ENCODE measurements at places on chromosomes 3 and 15.

GRCh38 chr15:78232951-78233350 lies 1.4 kb downstream of the ACSBG1 start:
- H3K36me3 ChIP-seq, result no peaks in the 10 kb centered on the region
- H3K27me3 ChIP-seq, result peaks cover 14% of the 10 kb centered on the region
- DNase-seq, result no peak
- no peaks in the 10 kb centered on the region for H3K4me1 ChIP-seq

GRCh38 chr3:196843435-196844110 lies 24.1 kb upstream of the SENP5 start:
- DNase-seq, result no peak
- no peaks in the 10 kb centered on the region for H3K4me1 ChIP-seq
- no peak overlapping the region for H3K27ac ChIP-seq
- peaks cover 9% of the 10 kb centered on the region for H3K36me3 ChIP-seq

DNA sequence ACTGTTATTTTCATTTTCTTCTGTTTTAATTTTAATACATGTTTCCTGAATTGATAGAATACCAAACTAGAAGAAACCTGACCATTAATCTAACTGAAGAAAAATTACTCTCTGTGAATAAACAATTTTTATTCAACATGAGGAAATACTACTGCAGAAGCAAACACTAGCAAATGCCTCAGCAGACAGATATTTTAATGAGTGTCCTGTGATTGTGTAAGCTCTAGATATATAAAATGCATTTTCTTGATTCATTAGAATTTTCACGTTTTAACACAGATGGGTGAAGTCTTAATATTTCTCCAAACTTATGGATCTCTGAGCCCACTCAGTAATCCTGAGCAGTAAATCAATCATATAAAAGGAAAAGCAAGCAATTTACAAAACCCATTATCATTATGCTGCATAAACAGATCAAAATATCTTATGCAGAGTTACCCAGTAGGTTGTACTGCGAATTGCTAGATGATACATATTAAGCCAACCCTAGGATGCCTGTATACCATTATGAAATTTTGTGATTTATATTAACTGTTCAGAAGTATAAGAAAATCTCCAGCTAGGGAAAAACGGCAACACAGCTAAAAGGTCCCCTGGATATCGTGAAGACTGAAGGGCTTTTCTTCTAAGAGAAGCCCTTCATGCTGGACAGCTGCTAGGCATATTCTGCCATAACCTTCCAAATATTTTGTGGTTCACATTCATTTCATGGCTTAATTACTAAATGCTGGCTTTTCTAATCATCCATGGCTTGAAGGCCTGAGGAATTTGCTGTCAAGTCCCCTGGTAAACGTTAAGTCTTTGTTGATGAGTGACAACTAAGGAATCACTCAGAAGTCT lies 157.7 kb upstream of the TGFBR2 start:
- H3K27ac ChIP-seq, result no peak overlapping the region
- no peak overlapping the region for H3K4me3 ChIP-seq

- H3K36me3 ChIP-seq, result no peaks in the 10 kb centered on the region
- no peak overlapping the region for H3K4me3 ChIP-seq
- no peaks in the 10 kb centered on the region for H3K4me1 ChIP-seq
- H3K27ac ChIP-seq, result no peak overlapping the region
- peaks cover 12% of the 10 kb centered on the region for H3K27me3 ChIP-seq
These were observed 1025.4 kb downstream of the FHIT start for GRCh38 chr3:60225848-60226247.

GRCh38 chr3:62559831-62560445 lies 186.6 kb upstream of the FEZF2 start:
- no peaks in the 10 kb centered on the region for H3K36me3 ChIP-seq
- H3K4me3 ChIP-seq, result no peak overlapping the region
- H3K27ac ChIP-seq, result no peak overlapping the region
- DNase-seq, result no peak

DNA sequence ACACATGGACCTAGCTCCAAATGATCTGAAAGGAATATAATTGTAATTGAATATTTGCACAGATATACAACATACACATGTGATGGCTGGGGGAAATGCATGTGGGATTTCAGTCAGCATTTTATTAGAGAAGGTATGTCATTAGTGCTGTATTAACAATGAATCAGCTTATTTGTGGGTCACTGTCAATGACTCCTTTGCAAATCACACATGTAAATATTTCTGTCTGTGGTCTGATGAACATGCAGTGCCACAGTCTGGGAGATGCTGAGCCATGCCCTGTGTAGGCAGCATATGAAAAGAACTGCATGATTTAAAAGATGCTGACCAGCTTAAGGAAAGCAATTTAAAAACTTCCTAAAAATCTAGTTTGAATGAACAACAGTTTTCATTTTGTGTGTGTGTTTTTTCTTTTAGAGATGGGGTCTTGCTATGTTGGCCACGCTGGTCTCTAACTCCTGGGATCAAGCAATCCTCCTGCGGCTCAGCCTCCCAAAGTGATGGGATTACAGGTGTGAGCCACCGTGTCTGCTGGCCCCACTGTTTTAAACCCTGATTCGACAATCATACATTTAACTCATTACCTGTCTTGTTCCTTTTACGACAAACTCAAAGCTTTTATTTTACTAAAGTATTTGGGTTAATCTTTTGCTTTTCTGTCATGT lies 803 bp upstream of the B3GNT5 start:
- no peak for DNase-seq
- H3K27ac ChIP-seq, result no peak overlapping the region
- H3K36me3 ChIP-seq, result no peaks in the 10 kb centered on the region
- peak overlapping the region; percentile 77 for H3K4me3 ChIP-seq
- H3K4me1 ChIP-seq, result peaks cover 9% of the 10 kb centered on the region

- no peak overlapping the region for H3K27ac ChIP-seq
- H3K4me3 ChIP-seq, result no peak overlapping the region
- H3K4me1 ChIP-seq, result no peaks in the 10 kb centered on the region
- no peaks in the 10 kb centered on the region for H3K27me3 ChIP-seq
- DNase-seq, result no peak
- H3K36me3 ChIP-seq, result no peaks in the 10 kb centered on the region
These were observed 301.8 kb upstream of the SEMA6D start for GRCh38 chr15:47415539-47415971.

DNA sequence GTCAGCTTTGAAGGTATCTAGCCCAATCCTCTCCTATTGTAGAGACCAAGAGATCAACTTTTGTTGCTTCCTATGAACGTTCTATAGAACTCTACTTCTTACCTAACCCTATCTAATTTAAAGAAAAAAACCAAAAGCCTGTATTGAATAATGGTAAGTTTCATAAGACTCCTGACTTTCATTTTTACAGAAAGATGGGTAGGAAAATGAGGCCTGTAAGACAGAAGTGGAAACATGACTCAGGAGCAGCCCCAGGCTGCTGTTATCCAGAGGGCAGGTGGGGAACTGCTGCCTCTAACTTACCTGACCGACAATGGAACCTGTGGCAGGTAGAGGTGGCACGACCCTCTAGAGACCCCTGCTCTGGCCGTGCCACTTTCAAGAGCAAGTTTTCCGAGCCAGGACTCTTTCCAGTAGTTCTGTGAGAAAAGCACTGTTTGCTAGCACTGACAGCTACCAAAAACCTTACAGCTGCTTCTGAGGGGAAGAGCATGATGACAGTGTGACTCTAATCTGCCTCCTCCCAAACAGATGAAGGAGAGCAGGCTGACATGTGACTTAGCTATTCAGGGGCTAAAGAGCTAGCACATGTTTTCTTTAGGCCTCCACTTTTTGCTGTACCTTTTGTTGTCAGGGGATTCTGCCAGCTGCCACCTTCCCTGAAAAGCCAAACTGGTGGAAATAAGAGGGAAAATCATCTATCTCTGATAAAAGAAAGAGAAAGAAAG lies 17.5 kb downstream of the POPDC2 start:
- peaks cover 3% of the 10 kb centered on the region for H3K36me3 ChIP-seq
- H3K4me3 ChIP-seq, result no peak overlapping the region
- H3K27me3 ChIP-seq, result no peaks in the 10 kb centered on the region
- no peak for DNase-seq
- H3K4me1 ChIP-seq, result peaks cover 6% of the 10 kb centered on the region
